NCI-H345 (cell line): ENCODE measurements at places on chromosomes 3 and 15.

DNA sequence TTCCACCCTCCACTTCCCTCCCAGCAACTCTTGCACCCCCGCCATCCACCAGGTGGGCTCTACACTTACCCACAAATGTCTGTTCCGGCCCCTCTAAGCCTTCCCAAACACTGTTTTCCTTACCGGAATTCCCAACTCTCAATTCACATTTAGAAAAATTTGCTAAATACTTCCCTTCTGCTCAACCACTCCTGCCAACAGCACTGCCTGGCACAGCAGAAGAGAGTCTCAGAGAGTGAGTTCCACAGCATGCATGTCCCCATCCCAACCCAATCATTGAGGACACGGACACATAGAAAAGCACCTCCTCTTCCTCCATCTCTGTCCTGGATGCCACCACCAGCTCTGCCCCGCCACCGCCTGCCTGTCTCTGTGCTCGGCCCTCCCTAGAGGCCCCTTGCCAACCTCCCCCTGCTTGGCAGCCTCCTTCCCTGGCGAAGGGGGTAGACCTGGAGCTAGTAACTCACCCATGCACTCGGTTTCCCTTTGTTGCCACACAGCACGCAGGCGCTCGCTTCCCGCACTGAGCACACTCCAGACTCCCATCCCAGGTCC lies 66.2 kb upstream of the SLC6A1 start:
- DNase-seq: no peak

DNA sequence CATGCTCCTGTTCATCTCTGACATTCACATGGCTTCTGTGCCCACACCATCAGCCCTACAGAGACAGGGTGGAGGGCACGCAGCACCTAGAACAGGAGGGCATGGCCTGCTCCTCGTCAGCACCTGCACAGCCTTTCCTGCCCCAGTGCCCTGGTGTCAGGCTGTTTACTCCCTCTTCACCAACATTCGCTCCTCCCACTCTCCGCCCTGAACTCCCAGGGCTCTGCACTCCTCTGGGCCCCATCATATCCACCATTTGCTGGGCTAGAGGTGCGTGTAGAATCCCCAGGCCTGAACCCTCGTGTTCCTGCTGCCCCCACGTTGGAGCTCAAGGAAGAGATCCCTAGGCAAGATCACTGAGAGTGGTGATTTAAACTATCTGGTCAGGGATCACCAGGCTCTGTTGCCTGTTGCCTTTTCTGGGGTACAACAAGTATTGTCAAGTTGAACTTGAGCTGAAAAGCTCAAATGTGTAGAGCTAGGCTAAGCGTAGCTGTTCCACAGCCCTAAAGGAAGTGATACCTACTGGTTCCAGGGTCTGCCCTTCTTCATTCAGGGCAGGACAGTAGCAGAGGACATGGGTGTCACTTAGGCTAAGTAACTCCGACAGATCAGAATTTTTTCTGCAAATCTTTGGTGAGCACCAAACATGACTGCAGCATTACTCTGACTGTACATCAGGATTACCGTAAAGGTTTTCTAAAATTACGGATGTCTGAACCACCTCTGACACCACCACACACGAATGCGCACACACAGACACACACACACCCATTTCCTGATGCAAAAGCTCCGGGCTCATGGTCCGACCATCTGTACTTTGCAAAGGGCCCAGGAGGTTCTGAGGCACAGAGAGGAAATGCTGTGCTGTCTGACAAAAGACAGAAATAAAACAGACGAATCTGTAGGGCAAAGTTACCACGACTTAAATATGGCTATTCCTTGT lies 43.7 kb upstream of the GNB5 start:
- no peak for DNase-seq

GRCh38 chr3:34837848-34838741 lies 801.2 kb upstream of the ARPP21 start:
- no peak for DNase-seq

DNA sequence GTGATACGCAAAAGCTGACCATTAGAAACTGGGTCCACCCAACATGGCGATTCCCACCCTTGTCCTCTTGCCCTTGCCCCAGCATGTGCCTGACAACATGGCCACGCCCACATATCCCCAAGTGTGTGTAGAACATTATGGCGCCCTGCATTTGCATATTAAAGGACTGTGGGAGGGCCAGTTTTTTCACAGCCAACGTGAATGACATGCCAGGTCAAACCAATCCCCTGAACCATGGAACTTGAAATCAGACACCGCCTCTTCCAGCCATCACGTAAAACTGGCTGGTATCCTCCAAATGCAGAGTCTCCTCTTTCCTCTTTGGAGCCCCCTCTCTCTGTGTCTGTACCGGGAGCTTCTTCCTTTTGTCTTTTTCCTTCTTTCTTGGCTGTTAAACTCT lies 156.7 kb upstream of the EPHA6 start:
- DNase-seq: no peak
